GM23248 (cell line): ENCODE measurements at places on chromosomes 2 and 18. TPM values are rescaled to one million over a fixed set of nuclear protein-coding genes. Genes with fewer than 3 reads are reported as not detected.

CDK15 gene
- total RNA-seq: 1.3 and 3.2 TPM in 2 replicates

GALNT1 gene
- total RNA-seq: 65.4 and 68.0 TPM in 2 replicates

MARCHF4 gene
- total RNA-seq: 10.6 and 14.5 TPM in 2 replicates

FKBP7 gene
- 18.6 and 28.4 TPM in 2 replicates for total RNA-seq

GRCh38 chr2:5589183-5589582 lies 103.0 kb upstream of the SOX11 start:
- no peak for DNase-seq

DNA sequence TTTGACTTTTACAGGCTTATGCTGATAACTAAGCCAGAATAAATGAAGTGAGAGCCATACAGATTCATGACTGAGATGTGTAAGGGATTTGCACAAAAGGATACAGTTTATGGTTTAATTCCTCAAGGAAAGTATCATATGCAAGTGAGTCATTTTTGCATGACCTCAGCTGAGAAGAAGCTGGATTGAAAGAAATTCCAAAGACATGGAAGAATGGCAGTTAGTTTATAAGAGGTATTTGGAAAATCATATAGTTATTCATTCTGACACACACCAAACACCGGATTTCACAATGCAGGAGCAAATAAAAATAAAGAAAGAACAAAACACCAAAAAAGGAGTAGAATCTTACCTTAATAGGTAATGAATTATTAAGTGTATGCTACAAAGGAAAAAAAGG lies 83.2 kb upstream of the RND3 start:
- peak; percentile 86 for DNase-seq

DNA sequence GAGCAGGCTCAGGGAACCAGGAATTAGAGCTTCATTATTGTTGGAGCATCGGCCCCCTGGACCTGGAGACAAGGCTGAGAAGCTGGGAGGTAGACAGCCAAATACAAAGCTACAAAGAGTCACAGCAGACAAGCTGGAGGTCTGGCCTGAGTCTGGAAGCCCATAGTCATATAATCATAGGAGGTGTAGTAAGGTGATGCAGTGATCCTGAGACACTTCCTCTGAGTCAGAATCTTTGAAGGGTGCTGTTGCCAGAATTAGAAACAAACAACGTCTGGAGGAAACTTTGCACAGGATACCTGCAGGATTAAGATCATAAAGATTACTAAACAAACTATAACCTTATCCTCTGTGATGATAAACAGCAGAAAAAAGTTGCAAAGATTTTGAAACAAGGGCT lies 213.8 kb downstream of the DSC3 start:
- no peak for DNase-seq

- peak; percentile 86 for DNase-seq
These were observed 8.1 kb downstream of the METTL21A start for GRCh38 chr2:207617011-207617671.

DNA sequence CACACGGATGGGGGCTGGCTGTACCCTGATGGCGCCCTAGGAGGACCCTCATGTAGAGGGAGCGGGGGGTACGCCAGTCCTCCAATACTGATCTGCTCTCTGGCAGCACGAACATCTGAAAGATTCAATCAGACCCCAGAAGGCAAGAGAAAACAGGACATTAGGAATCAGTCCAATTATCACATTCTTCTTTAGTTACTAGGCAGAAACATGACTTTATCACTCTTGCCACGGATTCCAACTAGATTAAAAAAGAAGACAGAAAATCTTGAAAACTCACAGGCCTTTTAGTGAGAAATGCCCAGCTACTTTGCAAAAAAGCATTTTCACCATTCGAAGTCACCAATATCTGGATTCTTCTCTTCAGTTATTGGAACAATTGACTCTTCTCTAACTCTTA lies 68.4 kb downstream of the ID2 start:
- peak; percentile 20 for DNase-seq

DNA sequence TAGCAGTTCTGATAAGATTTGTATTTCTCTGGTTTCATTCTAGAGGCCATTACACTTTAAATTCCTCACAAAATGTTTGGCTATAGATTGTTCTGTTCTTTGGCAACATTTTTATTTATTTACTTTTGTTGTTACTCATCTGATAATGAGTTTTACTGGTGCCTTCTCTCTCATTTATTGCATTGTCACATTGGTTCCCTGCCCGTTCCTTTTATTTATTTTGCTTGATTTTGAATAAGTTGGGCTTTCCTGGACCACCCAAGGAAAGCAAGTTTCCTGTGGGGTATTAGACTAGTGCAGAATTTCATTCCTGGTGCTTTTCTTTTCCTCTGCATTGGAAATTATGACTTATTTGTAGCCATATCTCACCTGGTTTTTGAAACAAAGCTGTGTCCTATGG lies 232.0 kb downstream of the SOCS6 start:
- no peak for DNase-seq

- no peak for DNase-seq
These were observed 8.0 kb upstream of the MBP start for GRCh38 chr18:77140439-77141109.

DNA sequence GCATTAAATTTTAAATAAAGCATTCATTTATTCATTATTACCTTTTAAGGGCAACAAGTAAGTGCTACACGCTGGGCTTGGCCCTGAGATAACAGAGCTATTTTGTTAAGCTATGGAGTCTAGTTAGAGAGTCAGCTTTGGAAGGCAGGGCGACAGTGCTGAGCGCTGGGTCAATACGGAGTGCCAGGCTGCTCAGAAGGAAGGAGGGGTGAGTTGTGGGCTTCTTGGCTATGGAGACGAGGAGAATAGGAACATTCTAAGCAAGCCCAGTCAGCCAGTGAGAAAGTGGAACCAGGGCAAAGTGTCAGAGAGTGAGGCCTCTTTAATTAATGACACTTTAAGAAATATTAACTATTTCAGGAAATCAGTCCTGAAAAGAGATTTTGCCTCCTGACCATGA lies 288.4 kb downstream of the LRRTM1 start:
- DNase-seq: no peak

DNA sequence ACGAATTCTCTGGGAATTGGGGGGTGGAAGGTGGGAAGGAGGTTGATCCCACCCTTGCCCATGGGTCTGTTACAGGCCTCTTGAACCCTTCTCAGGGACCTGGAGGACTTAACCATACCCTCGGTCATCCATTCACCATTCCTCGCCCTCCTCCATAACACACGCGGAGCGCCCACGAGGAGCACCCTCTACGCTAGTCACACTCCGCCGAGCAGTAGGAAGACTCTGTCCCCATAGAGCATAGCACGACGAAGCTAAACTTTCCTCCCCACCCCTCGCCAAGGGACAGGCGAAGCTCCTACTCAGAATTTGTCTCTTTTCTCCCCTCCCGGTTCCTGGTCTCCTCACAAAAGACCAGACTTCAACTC lies 611 bp upstream of the ITSN2 start:
- no peak for DNase-seq
